ENCODE measurements at places on chromosomes 6 and 20.

- no peak for DNase-seq
- peaks cover 4% of the 10 kb centered on the region for H3K4me1 ChIP-seq
- no peak overlapping the region for H3K4me3 ChIP-seq
- no peaks in the 10 kb centered on the region for H3K27me3 ChIP-seq
These were observed 22.9 kb downstream of the ADTRP start for GRCh38 chr6:11755725-11756124.

GRCh38 chr6:2245877-2246863, 765 bp upstream of the GMDS start:
- H3K4me3 ChIP-seq, result peak overlapping the region; percentile 86
- peak overlapping the region; percentile 93 for H3K27ac ChIP-seq
- H3K4me1 ChIP-seq, result peaks cover 47% of the 10 kb centered on the region

GRCh38 chr6:41275489-41275888, 11.0 kb downstream of the TREM1 start:
- no peak for DNase-seq
- peaks cover 16% of the 10 kb centered on the region for H3K27me3 ChIP-seq
- no peak overlapping the region for H3K4me3 ChIP-seq

DNA sequence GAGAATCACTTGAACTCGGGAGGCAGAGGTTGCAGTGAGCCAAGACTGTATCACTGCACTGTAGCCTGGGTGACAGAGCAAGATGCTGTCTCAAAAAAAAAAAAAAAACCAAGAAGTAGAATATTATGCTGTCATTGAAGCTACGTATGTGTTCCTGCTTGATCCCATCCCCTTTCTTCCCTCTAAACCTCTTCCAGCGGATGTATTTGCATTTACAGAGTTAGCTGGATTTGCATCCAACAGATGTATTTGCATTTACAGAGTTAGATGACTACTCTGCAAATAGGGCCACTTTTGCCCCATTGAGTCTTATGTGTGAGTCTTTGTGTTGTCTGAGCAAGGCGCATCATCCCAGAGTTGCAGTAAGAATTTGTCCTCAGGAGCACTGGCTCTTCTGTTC, 24.9 kb upstream of the IPCEF1 start:
- DNase-seq, result no peak
- H3K36me3 ChIP-seq, result no peaks in the 10 kb centered on the region
- H3K4me1 ChIP-seq, result no peaks in the 10 kb centered on the region
- no peak overlapping the region for H3K27ac ChIP-seq
- peaks cover 8% of the 10 kb centered on the region for H3K27me3 ChIP-seq

GRCh38 chr6:105733556-105734162, 330.8 kb upstream of the PREP start:
- H3K4me3 ChIP-seq, result no peak overlapping the region
- no peak overlapping the region for H3K27ac ChIP-seq
- no peak for DNase-seq
- peaks cover 40% of the 10 kb centered on the region for H3K36me3 ChIP-seq

DNA sequence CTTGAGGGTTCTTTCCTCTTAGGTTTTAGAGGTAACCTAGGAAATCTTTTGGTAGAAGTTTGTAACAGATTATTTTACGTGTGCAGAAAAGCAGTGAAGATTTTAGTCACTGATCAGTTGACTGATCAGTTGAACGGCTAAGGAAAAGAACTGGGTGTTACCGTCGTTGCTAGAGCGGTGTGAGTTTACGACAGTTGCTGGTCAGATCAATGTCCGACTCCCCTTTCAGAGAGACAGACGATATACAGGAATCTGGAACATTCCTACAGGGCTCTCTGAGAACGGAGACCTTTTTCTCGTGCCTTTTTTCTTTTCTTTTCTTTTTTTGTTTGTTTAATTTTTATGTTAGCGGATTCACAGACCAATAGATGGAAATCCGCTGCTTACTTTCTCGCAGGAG, 132.1 kb upstream of the ZNF184 start:
- no peak overlapping the region for H3K27ac ChIP-seq
- H3K27me3 ChIP-seq, result peaks cover 36% of the 10 kb centered on the region
- peaks cover 4% of the 10 kb centered on the region for H3K36me3 ChIP-seq
- H3K4me3 ChIP-seq, result peak overlapping the region; percentile 40
- H3K4me1 ChIP-seq, result peaks cover 30% of the 10 kb centered on the region
- DNase-seq, result no peak

- H3K4me3 ChIP-seq, result no peak overlapping the region
- peaks cover 5% of the 10 kb centered on the region for H3K27me3 ChIP-seq
- no peaks in the 10 kb centered on the region for H3K36me3 ChIP-seq
- no peak overlapping the region for H3K27ac ChIP-seq
- DNase-seq, result no peak
- H3K4me1 ChIP-seq, result peaks cover 8% of the 10 kb centered on the region
These were observed 15.4 kb downstream of the C6orf141 start for GRCh38 chr6:49565855-49566254.

DNA sequence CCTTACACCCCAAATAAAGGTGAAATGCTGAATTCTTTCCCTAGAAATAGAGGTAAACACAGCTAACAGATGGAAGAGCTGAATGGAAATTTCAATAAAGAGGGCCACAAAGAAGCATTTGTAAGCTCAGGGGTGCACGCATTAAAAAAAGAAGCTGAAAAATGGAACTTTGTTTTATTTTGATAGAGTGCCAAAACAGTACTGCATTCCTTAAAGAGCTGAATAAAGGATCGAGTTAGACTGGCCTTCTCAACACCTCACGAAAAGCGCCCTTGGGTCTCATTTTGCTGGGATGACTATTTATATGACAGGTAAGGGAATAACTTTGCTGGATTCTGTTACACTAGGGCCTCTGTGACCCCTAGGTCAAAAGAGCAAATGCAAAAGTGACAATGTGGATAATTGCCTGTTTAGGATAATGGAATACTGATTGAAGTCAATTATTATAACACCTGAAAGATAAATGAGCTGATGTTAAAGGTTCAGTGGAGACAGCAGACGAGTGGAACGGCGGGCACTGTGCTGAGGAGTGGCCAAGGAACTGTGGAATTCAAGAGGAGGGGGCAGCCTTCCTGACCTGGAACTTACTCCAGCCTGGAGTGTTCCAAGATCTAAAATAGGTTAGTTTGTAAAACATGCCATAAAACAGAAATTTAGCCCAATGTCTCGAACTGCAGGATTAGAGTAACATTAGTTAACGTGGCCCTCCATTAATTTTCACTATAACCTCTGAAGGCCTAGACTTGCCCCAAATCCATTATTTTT, 168.4 kb downstream of the FOXC1 start:
- no peak for DNase-seq
- H3K4me1 ChIP-seq, result no peaks in the 10 kb centered on the region
- no peaks in the 10 kb centered on the region for H3K36me3 ChIP-seq
- no peak overlapping the region for H3K4me3 ChIP-seq
- no peak overlapping the region for H3K27ac ChIP-seq
- peaks cover 2% of the 10 kb centered on the region for H3K27me3 ChIP-seq

- DNase-seq, result no peak
- H3K36me3 ChIP-seq, result peaks cover 3% of the 10 kb centered on the region
- H3K4me3 ChIP-seq, result no peak overlapping the region
- peaks cover 1% of the 10 kb centered on the region for H3K4me1 ChIP-seq
- no peak overlapping the region for H3K27ac ChIP-seq
- H3K27me3 ChIP-seq, result peaks cover 42% of the 10 kb centered on the region
These were observed 9.1 kb downstream of the GRIK2 start for GRCh38 chr6:101402622-101403031.

DNA sequence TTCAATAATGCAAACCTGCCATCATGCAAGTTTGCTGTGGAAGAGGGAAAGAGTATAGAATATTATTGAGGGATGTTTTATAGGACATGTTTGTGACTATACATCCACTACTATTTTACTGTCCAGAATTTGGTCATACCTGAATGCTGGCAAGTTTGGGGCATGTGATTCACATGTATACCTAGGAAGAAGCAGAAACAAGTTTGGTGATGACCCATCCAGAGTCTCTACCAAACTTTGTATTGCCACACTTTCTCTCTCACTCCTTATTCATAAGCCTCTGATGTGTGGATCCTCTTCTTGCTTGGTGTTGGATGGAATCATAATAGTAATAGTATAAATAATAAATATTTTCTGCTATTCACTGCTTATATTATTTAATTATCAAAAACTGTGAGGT, 108.5 kb upstream of the FLRT3 start:
- no peaks in the 10 kb centered on the region for H3K4me1 ChIP-seq
- H3K36me3 ChIP-seq, result no peaks in the 10 kb centered on the region
- no peak overlapping the region for H3K27ac ChIP-seq
- no peak overlapping the region for H3K4me3 ChIP-seq
- H3K27me3 ChIP-seq, result no peaks in the 10 kb centered on the region
- no peak for DNase-seq
